NCI-H2107 (cell line): ENCODE measurements at places on chromosomes 4 and X.

- DNase-seq, result no peak
Observed at GRCh38 chr4:84596826-84597225, 13.9 kb downstream of the CDS1 start.

- DNase-seq, result no peak
Observed at GRCh38 chr4:59727745-59728144, 1472.4 kb upstream of the ADGRL3 start.

GRCh38 chr4:138816875-138817274 lies 198.7 kb upstream of the NOCT start:
- no peak for DNase-seq

DNA sequence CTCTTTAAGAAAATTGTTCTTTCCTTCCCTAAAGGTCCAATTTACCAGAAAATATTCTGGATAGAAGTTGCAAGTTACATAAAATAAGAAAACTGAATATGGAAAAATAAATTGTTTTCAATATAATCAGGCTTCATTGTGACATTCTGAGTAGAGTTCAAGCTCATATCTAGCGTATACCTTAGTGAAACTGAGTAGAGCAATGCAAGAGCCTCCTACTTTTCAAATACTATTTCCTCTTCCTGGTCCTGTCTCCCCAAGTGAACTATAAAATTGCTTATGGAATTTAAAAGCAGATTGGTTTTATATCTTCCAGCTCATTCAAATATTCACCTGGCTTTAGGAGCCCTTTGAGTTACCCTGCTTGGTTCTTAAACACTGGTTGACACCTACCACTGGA lies 189.3 kb upstream of the GALNT7 start:
- DNase-seq, result no peak

DNA sequence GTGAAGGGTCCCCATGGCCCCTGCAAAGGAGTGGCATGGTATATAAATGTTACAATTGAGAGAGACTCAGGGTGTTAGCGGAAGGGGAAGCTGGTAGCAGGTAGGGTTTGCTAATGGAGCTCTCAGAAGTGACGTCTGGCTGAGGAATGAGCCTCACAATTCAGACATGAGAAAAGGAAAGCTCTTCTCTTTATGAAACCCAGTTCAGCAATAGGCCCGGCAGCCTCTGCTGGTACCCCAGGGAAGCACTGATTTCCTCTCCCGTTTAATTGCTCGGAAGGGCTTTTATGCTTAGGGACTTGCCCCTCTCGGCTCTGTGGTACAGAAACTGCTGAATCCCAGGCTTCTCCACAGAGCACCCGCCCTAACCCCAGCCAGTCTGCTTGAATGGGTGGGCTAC lies 19.4 kb upstream of the AFAP1 start:
- no peak for DNase-seq

DNA sequence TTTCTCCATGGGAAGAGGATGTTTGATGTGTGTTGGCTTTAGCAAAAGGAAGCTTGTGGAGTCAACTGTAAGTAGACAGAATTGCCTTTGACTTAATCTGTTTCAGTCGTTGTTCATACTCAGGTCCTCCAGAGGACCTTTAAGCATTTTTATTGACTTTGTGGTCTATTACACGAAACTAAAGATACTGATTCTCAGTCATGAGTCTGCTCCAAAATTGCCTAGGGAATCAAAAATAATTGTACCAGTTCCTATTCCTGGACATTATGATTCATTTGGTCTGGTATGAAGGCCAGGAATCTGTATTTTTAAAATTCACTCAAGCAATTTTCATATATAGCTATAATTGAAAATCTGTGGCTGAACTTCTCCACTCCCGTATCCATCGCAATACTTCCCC lies 38.6 kb downstream of the AR start:
- DNase-seq, result no peak

GRCh38 chrX:129777218-129778030 lies 2.3 kb upstream of the SASH3 start:
- peak; percentile 72 for DNase-seq

DNA sequence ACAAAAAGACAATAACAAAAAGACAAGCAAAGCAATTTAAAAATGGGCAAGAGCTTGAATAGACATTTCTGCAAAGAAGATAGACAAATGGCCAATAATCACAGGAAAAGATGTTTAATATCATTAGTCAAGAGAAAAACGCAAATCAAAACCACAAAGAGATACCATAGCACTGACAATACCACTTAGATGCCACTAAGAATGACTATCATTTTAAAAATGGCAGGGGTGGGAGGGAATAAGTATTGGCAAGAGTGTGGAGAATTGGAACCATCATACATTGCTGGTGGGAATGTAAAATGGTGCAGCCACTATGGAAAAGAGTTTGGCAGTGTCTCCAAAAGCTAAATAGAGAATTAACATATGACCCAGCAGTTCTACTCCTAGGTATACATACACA lies 15.1 kb upstream of the EXOC1 start:
- no peak for DNase-seq

GRCh38 chr4:71406459-71406963 lies 67.7 kb downstream of the SLC4A4 start:
- no peak for DNase-seq

- DNase-seq, result no peak
Observed at GRCh38 chrX:1124531-1124930, 87.9 kb downstream of the CRLF2 start.

GRCh38 chrX:21838937-21839333 lies 482 bp upstream of the MBTPS2 start:
- no peak for DNase-seq

- DNase-seq, result no peak
Observed at GRCh38 chrX:43500246-43500645, 155.9 kb upstream of the MAOA start.

- DNase-seq, result no peak
Observed at GRCh38 chr4:117908306-117909207, 125.7 kb upstream of the NDST3 start.

- DNase-seq, result no peak
Observed at GRCh38 chr4:139749338-139749737, 83.7 kb downstream of the MGST2 start.

DNA sequence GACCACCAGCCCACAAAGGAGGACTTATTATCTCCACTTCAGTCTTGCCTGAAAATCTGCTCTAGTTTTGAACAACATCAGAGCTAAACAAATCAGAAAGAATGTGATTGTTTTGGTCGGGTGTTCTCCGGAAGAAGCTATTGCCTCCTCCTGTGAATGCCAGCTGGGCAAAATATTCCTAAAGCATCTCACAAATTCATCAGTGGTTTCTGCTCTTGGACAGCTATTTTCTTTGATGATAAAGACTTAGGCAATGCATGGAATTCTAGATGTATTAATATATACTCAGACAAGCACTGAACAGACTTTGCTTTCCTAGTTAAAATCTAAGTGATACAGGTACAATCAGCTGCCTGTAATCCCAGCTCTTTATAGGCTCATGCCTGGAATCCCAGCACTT lies 71.8 kb downstream of the ASMT start:
- DNase-seq, result no peak

GRCh38 chr4:83108101-83108861 lies 6.2 kb downstream of the PLAC8 start:
- DNase-seq, result no peak

- DNase-seq, result no peak
Observed at GRCh38 chrX:119537487-119537886, 27.7 kb downstream of the STEEP1 start.

GRCh38 chrX:151870602-151871001 lies 42.1 kb upstream of the MAGEA4 start:
- DNase-seq, result no peak

DNA sequence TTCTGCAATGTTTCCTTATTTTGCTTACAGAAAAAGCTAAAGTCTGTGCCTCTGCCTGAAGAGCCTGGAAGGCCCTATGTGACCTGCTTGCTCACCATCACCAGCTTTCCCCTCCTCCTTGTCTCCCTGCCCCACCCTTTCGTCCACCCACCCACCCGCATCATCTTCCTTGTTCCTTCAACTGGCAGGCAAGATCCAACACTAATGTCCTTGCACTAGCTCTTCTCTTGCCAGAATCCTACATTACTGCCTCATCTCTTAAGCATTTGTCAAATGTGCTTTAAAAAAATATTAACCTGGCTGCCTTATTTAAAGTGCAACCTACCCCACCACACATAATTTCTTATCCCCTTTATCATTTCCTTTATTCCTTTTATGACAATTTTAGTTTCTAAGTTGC lies 165.1 kb upstream of the PPP3CA start:
- DNase-seq, result no peak

DNA sequence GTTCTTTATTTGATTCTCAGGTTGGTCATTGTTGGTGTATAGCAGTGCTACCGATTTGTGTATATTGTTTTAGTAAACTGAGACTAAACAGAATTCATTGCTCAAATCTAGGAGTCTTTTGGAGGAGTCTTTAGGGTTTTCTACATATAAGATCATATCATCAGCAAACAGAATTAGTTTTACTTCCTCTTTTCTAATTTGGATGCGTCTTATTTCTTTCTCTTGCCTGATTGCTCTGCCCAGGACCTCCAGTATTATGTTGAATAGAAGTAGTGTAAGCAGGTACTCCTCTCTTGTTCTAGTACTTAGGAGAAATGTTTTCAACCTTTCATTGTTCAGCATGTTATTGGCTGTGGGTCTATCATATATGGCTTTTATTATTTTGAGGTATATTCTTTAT lies 92.6 kb downstream of the IQCM start:
- no peak for DNase-seq

DNA sequence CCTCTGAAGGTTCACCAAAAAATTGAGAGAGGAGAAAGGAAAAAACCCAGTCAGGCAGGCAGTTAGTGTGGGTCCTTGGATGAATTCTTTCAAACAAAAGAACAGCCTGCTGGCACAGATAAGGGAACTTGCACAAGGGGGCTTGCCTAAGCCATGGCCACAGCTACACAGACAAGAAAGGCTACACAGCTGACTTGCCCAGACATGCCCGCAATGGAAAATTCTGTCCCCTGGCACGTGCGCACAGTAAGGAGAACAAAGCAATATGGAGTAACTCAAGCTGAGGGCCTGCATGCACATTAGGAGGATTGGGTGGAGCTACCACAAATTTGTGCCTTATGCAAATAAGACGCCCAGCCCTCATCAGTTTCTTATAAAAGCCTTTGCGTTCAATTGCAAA lies 512.5 kb upstream of the HTR2C start:
- no peak for DNase-seq

DNA sequence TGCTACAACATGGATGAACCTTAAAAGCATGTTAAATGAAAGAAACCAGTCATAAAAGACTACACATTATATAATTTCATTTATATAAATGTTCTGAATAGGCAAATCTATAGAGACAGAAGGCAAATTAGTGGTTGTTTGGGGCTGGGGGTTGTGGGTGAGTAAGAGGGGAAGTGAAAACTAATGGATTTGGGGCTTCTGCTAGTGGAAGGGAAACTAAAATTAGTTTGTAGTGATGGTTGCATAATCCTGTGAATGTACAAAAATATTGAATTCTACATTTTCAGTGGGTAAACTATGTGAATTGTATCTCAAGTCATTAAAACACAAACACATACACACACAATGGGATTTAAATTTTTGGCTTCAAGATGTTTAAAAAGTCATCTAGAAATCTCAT lies 25.4 kb upstream of the LIMCH1 start:
- no peak for DNase-seq

DNA sequence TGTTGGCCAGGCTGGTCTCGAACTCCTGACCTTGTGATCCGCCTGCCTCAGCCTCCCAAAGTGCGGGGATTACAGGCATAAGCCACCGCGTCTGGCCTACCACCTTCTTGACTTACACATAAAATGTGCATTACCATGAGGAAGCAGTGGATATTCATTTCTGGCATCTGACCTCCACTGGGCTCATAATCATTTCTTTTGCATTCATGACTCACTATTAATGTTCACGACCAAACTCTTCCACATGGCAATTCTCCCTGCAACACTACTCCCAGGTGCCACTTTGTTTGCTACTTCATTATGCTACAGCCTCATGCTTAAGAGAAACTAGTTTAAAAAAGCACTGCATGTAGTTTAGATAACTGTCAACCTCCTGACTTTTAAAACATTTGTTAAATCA lies 22.7 kb downstream of the RASGEF1B start:
- no peak for DNase-seq

DNA sequence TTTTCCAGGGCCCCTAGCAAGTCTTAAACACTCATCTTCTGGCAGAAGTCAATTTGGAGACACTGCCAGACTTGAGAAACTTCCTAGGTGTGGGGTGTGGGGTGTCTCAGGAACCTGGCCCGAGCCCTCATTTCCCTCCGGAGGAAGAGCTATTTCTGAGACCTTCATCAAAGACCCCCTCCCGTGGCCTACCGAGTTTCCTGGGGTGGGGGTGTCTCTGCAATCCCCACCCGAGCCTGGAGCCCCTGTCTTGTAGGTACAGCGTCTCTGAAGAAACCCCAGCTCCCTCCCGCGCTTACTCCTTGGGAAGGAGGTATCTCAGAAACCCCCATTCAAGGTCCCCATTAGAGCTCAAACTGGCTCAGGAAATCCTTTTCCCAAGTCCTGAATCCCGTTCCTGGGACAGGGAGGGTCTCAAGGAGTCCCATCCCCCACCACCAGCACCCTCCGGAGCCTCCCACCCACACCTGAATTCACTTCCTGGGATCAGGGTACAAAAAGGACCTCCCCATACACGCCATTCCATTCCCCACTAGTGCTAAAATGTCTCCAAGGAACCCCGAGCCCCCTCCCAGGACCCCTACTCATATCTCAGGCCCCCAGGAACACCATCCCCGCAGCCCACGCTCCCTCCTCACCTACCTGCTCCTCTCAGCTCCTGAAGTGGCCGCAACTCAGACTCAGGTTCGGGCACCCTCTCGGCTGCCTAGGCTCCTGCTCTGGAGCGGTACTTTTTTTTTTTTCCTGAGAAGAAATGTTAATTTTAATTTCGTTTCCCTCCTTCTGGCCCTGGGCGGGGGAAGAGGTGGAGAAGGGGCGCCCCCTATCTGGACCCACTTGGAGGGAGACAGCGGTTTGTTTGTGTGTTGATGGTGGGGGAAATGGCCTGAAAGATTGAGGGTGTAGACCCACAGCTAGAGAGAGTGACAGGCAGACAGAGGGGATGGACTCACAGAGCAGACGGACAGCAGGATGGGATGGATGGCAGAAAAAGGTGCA lies 1.1 kb downstream of the SLC38A5 start:
- no peak for DNase-seq

DNA sequence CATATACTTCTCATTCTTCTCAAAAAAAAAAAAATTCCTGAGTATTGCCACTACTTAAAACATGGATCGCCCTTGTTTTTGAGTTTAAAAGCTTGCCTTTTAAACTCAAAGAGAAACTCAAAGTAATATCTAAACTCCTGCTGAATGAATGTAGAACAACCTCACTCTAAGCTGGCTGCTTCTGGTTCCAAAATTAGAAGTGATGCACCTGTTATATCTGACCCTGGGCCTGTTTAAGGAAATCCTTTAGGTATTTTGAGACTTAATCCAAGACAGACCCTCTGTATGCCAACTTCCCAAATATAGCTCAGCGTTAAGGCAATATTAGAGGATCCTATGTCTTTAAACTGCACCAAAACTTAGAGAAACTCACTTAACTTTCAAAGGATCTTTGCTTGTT lies 1.8 kb upstream of the OTUD4 start:
- no peak for DNase-seq

DNA sequence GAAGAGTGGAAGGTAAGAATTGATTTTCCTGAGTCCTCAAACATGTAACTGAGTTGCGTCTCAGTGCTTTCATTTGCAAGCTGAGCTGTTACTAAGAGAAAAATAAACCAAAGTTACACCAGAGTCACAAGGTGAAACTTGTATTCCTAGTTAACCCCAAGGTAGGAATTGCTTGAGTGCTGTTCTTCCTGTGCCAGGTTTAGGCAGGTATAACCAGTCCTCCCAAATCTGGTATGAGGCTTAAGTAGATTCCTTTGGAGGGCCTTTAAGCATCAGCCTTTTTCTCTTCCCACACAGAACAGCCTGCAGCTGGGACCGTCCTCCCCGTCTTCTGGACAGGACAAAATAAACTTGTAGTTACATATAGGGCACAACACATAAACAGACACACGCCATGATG lies 2.3 kb upstream of the BTC start:
- no peak for DNase-seq
